Left cardiac atrium (tissue), 4 donors: ENCODE measurements at places on chromosomes 3 and 15.

DNA sequence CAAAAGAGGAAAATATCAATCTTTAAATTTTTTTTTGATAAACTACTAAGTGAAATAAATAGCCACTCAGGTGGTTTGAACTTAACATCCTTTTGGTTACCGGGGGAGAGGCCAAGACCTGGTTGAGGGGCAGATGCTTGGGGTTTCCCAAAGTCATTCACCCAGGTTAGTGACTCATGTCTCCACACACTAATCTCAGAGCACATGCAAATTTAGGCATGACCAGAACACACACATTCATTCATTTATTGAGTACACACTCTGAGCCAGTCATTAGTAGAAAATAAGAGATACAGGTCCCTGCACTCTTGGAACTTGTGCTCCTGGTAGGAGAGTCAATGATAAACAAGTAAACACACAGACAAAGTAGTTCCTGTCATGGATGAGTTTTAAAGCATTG lies 7.3 kb downstream of the ILDR1 start:
- DNase-seq: no peak

DNA sequence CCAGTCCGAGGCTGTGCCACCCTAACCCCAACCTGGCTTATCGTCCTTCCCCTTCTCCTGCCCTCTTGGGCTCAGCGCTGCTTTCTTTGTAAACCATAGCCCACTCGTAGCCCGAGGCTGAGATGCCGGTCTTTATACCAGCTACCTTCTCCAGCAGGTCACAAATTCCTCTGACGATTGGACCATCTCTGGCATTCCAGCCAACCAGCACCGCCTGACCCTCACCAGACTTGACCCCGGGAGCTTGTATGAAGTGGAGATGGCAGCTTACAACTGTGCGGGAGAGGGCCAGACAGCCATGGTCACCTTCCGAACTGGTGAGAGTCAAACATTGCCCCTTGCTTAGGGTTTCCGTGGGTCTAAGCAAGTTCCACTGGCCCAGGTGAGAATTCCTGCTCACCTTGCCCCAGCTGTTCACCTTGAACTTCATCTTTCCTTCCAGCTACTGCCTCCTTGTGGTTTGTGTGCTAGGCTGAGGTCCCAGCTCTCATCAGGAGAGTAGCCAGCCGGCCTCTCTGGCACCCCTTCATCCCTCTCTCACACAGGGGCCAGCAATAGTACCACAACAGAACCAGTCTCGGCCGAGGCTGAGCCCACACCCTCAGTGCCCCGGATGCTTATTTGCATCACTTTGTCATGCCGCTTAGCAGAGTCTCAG lies 66.7 kb downstream of the BOC start:
- DNase-seq: no peak

DNA sequence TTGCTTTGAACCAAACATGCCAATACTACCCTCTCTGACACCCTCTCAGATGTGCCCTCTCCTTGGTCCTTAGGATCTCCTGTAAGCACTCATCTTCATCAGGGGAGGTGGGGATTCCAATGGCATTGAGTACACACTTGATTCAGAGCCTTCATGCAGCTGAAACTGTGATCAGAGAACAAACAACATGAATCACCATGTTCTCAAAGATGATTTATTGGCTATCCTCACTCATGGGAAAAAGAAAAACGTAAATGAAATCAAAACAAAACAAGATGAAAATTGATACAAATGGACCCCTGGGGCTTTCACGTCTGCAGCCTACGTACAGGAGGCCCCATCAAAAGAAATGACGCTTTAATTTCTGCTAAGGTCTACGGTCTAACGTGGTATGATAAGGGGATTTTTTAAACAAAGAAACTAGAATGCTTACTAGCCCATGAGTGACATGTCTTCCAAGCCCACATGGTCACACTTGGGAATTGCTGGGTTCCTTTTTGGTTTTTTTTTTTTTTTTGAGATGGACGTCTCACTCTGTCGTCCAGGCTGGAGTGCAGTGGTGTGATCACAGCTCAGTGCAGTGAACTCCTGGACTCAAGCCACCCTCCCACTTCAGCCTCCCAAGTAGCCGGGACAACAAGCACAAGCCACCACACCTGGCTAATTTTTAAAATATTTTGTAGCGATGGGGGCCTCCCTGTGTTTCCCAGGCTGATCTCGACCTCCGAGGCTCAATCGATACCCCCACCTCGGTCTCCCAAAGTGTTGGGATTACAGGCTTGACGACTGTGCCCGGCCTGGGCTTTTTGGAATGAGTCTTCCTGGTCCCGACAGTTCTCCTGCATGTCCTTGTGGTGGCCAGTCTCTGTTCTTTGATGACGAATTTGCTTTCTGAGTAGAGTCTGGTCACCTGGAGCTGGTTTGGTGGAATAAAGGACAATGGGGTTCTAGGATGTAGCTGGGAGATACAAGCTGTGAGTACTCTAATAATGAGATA lies 202.6 kb downstream of the XXYLT1 start:
- DNase-seq: no peak

DNA sequence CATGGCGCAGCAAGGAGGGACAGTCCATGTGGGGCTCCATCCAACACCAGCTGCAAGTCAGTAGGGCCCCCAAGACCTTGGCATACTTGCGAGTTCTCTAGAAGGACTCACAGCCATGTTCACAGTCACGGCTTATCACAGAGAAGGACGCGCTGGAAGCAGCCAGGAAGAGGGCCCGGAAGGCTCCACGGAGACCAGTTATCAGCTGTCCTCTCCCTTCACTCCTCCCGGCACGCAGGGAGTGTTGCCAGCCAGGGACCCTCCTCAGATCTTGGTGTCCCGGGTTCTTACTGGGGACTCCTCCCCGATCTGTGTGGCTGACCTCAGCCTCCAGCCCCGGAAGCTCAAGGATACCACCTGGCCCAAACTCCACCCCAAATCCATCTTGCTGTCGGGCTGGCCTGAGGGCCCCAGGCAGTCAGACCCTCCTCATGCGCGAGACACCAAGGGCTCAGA lies 68.0 kb downstream of the SLTM start:
- DNase-seq: peak; percentile 31

GRCh38 chr3:140857993-140858392 lies 83.6 kb upstream of the SLC25A36 start:
- DNase-seq: no peak
